Colonic mucosa (tissue), 4 donors: ENCODE measurements at places on chromosomes 5 and 9. TPM values are rescaled to one million over a fixed set of nuclear protein-coding genes. Genes with fewer than 3 reads are reported as not detected.

The ZNF454 gene
- total RNA-seq, result 1.4 TPM

- H3K36me3 ChIP-seq, result no peaks in the 10 kb centered on the region
- H3K27ac ChIP-seq, result no peak overlapping the region
- peak; percentile 3 for DNase-seq
Observed at GRCh38 chr5:135598691-135599395, 20.1 kb upstream of the CXCL14 start.

DNA sequence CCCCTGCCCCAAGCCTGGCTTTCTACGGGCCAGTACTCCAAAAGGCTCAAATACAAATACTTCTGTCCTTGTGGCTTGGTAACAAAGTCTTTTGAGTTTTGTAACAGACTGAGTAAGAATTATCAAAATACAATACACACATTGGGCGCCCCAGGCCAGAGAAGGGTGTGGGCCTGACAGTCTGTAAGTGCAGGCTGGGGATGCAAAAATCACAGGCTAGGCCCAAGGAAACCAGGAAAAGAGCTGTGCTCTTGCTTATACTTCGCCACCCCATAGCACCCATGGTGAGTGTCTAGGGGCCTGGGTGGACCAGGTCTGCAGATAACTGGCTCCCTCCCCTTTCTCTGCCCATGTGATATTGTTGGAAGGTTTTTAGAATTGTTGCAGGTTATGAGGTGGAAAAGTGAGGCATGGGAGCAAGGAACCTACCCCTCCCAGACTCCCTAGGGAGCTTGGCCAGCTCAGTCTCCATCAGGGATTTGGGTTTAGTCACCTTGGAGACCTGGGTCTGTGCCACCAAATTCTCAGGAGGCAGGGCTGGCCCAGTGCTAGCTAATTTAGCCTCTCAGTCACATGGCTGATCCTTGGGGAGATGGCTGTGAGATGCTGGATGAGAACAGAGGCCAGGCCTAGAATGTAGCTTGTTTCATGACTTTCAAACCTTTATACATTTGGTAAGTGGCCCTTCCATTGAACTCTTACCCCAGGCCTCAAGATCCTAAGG, 72.9 kb downstream of the TARS1 start:
- H3K27ac ChIP-seq, result no peak overlapping the region
- no peak overlapping the region for H3K4me3 ChIP-seq
- no peaks in the 10 kb centered on the region for H3K27me3 ChIP-seq

- no peaks in the 10 kb centered on the region for H3K36me3 ChIP-seq
- H3K4me1 ChIP-seq, result peaks cover 15% of the 10 kb centered on the region
- H3K27me3 ChIP-seq, result no peaks in the 10 kb centered on the region
- no peak for DNase-seq
- H3K4me3 ChIP-seq, result no peak overlapping the region
Observed at GRCh38 chr9:75084081-75084672, 3.8 kb downstream of the NMRK1 start.

DNA sequence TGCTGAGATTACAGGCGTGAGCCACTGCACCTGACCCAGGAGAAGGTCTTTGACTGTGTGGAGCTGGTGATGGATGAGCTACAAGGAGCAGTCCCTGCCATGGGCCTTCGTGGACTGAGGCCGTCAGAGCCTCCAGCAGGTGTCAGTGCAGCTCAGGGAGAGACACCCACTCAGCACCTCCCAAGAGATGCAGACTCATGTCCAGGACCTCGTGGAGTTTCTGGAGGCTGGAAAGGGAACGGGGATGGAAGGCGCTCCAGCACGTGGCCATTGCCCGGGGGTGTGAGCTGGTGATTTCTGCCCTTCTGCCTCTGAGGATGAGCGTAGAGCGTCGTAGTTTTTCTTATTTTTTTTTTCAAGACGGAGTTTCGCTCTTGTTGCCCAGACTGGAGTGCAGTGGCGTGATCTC, 9.5 kb downstream of the TOR4A start:
- H3K36me3 ChIP-seq, result no peaks in the 10 kb centered on the region
- no peak overlapping the region for H3K27ac ChIP-seq
- no peaks in the 10 kb centered on the region for H3K4me1 ChIP-seq
- no peaks in the 10 kb centered on the region for H3K27me3 ChIP-seq

- DNase-seq, result no peak
- H3K27ac ChIP-seq, result no peak overlapping the region
- no peaks in the 10 kb centered on the region for H3K4me1 ChIP-seq
Observed at GRCh38 chr5:77426670-77427069, 65.4 kb downstream of the WDR41 start.

DNA sequence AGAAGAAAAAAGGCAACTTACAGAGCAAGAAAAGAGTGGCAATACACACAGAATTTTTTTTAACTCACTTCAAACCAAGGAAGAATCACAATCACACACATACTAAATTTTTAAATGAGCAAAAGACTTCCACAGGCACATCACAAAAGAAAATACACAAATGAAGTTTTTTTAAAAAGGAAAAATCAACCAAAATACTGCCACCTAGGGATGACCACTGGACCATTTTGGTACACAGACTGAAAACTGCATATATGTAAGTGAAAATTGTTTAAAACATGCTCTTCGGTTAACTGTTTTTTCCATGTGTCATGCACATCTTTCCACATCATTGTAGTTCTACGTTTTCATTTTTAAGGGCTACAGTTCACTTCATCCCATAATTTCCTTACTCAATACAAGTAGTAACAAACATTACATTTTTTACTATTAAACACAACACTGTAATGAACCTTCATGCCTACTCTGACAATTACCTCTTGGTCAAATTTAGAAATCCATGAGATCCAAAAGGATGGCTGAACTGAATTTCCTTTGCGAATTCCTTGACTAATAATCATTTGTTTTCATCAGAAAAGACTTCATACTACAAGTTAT, 79.0 kb downstream of the FBXW11 start:
- no peak for DNase-seq
- no peaks in the 10 kb centered on the region for H3K36me3 ChIP-seq
- no peaks in the 10 kb centered on the region for H3K4me1 ChIP-seq
- H3K27ac ChIP-seq, result no peak overlapping the region

GRCh38 chr9:103867886-103868285, 226.2 kb upstream of the SMC2 start:
- no peak for DNase-seq
- no peaks in the 10 kb centered on the region for H3K4me1 ChIP-seq
- no peaks in the 10 kb centered on the region for H3K36me3 ChIP-seq
- H3K27ac ChIP-seq, result no peak overlapping the region
- H3K4me3 ChIP-seq, result no peak overlapping the region
- no peaks in the 10 kb centered on the region for H3K27me3 ChIP-seq
